Cerebellum (tissue), 4 donors: ENCODE measurements at places on chromosomes 4 and X. TPM values are rescaled to one million over a fixed set of nuclear protein-coding genes. Genes with fewer than 3 reads are reported as not detected.

Gene F11
- total RNA-seq = not detected

Gene XG
- total RNA-seq = not detected

Gene SOX3
- 1.5 TPM for total RNA-seq

Gene GPR173
- 21.7 TPM for total RNA-seq

Gene FRMPD4
- total RNA-seq = 7.2 TPM

Gene IDUA
- 16.7 TPM for total RNA-seq

Gene GSX2
- total RNA-seq = not detected

Gene HS6ST2
- 14.4 TPM for total RNA-seq

Gene HDAC6
- total RNA-seq = 85.7 TPM

Gene ADH1C
- total RNA-seq = 1.1 TPM

Gene SHROOM3
- total RNA-seq = 55.4 TPM

Gene TMSB15B
- total RNA-seq = 33.6 TPM

Gene SYN1
- 9.8 TPM for total RNA-seq

Gene ZDHHC15
- total RNA-seq = 10.4 TPM

Gene SOWAHB
- total RNA-seq = 2.5 TPM

Gene STARD8
- 3.7 TPM for total RNA-seq

Gene CYSLTR1
- total RNA-seq = 2.6 TPM

Gene DUX4
- not detected for total RNA-seq

Gene KIF4A
- total RNA-seq = 5.7 TPM

Gene EGF
- 0.45 TPM for total RNA-seq

Gene NEUROG2
- total RNA-seq = 7.8 TPM

Gene RNF128
- total RNA-seq = 2.0 TPM

Gene PLP1
- 74.2 TPM for total RNA-seq

Gene MTMR8
- total RNA-seq = 6.4 TPM

Gene SYP
- total RNA-seq = 85.9 TPM

Gene SPP1
- 196 TPM for total RNA-seq

Gene ZNF732
- total RNA-seq = 2.4 TPM

Gene GAGE2A
- not detected for total RNA-seq

Gene CT55
- total RNA-seq = not detected

Gene HSFX3
- not detected for total RNA-seq

Gene PARM1
- total RNA-seq = 63.6 TPM

Gene RIBC1
- total RNA-seq = 1.7 TPM

Gene OTC
- total RNA-seq = not detected

Gene SCD5
- 134 TPM for total RNA-seq

Gene IKBKG
- 4.7 TPM for total RNA-seq

Gene FHDC1
- 4.0 TPM for total RNA-seq

Gene ARHGAP36
- 0.82 TPM for total RNA-seq

Gene SEPSECS
- 12.4 TPM for total RNA-seq

Gene TIMP1
- total RNA-seq = 8.3 TPM
